Fibroblast of lung (primary cell): ENCODE measurements at places on chromosomes 7 and 10. TPM values are rescaled to one million over a fixed set of nuclear protein-coding genes. Genes with fewer than 3 reads are reported as not detected.

The PRKAR2B gene
- 6.5 and 9.5 TPM in 2 replicates for polyA plus RNA-seq

The ASNS gene
- polyA plus RNA-seq = 26.8 and 37.8 TPM in 2 replicates

The GRIFIN gene
- not detected in 2 replicates for polyA plus RNA-seq

The DNAH11 gene
- polyA plus RNA-seq = 0.16 and 0.34 TPM in 2 replicates

The ZNF736 gene
- polyA plus RNA-seq = 4.3 and 4.5 TPM in 2 replicates

The C10orf105 gene
- 0.02 and 0.14 TPM in 2 replicates for polyA plus RNA-seq

The DPYSL4 gene
- polyA plus RNA-seq = 1.1 and 1.4 TPM in 2 replicates

The NPTX2 gene
- 0.03 TPM in 2 replicates for polyA plus RNA-seq

GRCh38 chr10:35347899-35348608 lies 11.7 kb downstream of the CCNY start:
- no peak for DNase-seq

- no peak for DNase-seq
Observed at GRCh38 chr7:45347804-45348203, 190.2 kb downstream of the RAMP3 start.

DNA sequence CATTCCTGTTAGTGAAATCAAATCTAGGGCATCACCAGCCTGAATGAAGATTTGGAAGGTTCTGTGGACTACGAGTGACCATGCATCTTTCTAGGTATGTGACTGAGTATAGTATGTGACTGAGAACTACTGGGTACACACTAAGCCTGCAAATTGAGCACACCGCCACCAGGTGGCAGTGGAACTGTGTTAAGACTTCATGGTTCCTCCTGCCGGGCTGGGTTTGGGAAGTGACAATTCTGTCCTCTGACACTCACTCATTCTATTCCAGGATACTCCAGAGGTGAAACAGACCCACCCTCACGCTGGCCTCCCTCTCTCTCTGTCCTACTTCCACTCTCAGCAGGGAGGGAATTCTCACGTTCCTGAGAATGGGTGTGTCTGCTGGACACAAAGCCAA lies 84.0 kb upstream of the TMEM248 start:
- no peak for DNase-seq

- DNase-seq = no peak
Observed at GRCh38 chr7:144527051-144527471, 123.6 kb upstream of the NOBOX start.

DNA sequence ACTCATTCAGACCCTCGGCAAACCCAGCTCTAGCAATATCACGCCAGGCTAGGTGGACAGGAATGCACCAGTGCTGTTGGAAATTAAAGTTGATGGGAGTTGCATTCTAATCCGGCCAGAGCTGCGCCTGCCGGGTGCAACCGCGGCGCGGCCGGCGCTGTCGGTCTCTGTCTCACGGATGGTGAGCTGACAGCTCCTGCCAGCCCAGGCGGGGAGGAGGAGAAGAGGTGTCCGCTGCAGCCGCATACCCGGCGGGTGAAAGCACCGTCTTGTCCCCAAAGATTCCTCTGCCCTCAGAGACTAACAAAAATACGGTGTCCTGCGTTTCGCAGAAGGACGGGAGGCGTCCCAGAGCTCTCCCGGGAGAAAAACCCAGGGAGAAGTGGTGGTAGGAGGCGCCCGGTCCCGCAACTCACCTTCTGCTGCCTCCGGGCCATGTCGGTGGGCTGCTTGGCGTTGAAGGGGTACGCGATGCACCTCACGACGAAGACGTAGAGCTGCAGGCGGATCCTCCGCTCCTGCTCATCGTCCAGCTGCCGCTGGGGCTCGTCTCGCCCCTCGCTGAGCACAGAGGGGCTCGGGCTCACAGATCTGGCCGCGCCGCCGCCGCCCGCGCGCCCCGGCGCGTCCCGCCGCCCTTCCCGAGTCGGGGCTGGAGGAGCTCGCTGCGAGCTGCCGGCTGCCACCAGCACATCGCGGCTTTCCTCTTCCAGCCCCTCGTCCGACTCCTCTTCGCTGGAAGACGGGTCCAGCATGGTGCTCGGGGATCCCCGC lies 490 bp downstream of the CADPS2 start:
- peak; percentile 51 for DNase-seq

DNA sequence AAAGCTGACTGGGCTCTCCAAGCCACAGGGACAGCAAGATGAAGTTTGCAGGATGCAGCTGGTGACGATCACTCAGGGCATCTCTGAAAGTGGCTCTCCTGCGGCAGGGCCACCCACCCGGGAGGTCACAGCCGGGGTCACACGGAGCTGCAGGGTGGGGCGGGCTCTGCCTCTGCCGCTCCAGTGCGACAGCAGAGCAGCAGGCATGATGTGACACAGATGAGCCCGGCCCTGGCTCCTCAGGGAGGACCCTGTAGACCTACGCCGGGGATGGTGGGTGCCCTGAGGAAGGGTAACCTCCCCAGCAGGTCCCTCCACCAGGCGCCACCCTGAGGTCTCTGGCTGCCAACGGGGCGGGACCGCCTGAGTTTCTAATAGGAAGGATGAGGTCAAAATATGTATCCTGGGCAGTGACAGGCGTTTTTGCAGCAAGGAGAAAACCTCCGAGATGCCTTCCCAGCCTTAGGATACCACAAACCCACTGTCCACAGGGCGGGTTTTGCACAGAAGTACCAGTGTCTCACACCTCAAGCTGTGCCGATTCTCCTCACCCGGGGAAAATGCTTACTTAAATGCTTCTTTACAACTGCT lies 114.8 kb upstream of the DIP2C start:
- DNase-seq = no peak

DNA sequence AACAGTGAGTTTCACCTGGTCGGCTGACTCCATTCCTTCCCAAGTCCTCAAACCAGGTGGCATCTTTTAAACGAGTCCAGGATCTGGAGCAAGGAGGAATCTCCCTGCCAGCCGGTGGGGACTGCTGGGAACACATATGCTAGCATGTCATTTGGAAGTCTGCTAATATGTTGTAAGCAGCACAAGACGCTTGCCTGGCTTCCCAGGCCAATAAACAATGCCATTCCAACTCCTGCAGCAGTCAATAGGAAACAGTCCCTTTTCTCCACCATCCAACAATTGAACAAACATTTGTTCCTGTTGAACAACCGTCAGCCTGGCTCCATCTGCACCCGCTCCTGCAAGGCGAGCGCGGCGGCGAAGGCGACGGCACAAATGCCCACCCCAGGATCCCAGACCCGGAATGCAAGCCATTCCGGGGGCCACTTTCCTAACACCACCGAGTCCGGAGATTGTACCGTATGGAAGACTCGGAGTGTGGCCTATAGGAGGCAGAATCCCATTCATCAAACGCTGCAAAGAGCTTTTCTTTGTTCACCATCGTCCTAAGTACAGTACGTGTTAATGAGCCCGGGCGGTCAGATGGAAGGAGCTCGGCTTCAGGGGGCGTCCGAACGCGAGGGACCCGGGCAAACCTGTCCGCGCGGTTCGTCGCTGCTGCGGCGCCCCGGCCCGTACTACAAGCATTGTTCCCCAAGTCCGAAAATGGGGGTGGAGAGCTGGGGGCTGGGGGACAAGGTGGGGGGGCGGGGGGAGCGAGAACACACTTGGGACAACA lies 1.6 kb downstream of the FAM53B start:
- DNase-seq = peak; percentile 33

- peak; percentile 74 for DNase-seq
Observed at GRCh38 chr10:86960003-86960862, 1.8 kb downstream of the SNCG start.

DNA sequence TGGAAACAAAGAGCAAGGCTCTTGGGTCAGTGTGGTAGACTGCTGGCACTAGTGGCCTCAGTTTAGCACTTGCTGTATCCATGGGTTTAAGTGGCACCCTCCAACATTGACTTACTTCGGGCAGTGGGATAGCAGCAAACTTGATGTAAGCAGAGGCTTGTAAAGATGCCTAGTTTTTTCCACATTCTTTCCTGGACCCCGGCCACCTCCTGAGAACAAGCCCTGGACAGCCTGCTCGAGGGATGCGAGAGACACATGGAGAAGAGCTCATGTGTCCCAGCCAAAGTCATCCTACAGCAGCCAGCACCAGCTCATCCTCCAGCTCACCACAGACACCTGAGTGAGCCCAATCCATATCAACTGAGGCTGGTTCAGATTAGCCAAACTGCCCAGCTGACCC lies 142.7 kb upstream of the PCBD1 start:
- no peak for DNase-seq

- no peak for DNase-seq
Observed at GRCh38 chr7:46685051-46685450, 764.0 kb upstream of the IGFBP3 start.

- no peak for DNase-seq
Observed at GRCh38 chr7:26685606-26686005, 178.8 kb downstream of the SKAP2 start.

GRCh38 chr7:27435461-27435860 lies 192.9 kb downstream of the EVX1 start:
- DNase-seq = peak; percentile 39
